Activated CD4-positive, alpha-beta T cell treated with anti-CD3 and anti-CD28 coated beads, Interleukin-2, amount 50 U/mL, for 24 hours (primary cell): ENCODE measurements at places on chromosomes 7 and 10.

DNA sequence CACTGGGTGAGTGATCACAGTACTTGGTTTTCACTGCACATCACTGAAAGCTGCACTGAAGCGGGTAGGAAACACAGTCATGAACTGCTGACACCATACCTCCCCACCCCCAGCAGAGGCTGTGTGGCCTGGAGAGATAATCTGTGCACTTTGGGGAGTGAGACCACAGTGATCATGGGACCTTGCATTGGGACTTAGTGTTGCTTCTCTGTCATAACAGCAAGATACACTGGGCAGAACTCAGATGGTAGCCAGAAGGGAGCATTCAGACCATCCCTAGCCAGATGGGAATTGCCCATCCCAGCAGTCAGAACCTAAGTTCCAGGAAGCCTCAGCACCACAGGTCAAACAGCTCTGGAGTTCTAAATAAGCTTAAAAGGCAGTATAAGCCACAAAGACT is 346.4 kb upstream of the TMEM229A start:
- DNase-seq: no peak

GRCh38 chr10:72688208-72688651 is 3.7 kb upstream of the MCU start:
- DNase-seq: no peak

DNA sequence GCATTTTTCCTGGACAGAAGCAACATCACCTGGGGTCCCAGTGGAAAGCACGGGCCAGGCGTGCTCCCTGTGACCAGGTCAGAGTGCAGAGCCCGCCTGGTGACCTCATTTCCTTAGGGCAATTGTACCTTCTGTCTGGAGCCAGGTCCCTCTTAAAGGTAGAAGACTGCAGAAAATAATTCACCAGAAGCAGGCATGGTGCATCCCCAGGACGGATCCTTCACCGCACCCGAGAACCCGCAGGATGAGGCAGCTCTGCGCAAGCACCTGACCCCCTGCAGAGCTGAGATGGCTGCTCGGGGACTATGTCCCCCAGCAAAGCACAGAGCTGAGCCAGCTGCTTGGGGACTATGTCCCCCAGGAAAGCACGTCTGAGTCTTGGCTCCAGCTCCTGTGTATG is 557.6 kb downstream of the PTPRN2 start:
- no peak for DNase-seq

- DNase-seq: no peak
Measured at GRCh38 chr10:24762966-24763623, 39.4 kb upstream of the ARHGAP21 start.

DNA sequence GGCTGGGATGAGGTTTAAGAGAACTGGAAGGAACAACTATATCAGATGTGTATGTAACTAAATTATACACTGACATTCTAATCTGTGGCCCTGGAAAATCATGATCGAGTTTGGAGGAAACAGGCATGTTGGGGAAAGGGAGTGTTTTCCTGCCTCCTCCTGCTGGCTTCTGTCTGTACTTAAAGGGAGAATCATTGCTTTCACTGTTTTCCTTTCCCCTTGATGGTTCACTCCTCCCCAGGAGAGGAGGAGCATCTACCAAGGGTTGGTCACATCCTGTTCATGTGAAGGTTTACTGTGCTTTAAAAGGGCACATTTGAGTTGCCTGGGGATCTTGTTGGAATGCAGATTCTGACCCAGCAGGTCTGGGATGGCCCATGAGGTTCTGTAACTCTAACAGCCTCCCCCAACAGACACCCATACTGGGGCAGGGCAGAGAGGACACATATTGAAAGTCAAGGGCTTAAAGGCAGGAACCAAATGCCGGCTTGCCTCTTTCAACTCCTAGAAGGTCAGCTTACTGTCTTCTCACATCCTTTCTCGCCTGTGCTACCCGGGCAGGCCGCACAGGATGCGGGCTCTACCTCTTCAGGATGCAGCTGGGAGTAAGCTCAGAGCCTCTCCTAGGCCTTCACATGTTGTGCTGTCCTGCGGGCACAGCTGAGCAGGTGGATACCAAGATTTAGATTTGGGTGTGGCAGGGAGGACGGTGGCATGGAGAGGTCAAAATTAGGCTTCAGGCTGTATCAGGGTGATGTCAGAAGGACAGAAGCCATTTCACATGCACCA is 694.8 kb downstream of the KCNMA1 start:
- no peak for DNase-seq

- DNase-seq: no peak
Measured at GRCh38 chr10:22229802-22230157, 12.0 kb upstream of the EBLN1 start.

GRCh38 chr10:124005091-124005490 is 88.3 kb downstream of the CHST15 start:
- DNase-seq: no peak

GRCh38 chr10:102613785-102614184 is 30.5 kb upstream of the TRIM8 start:
- no peak for DNase-seq

GRCh38 chr10:113300617-113301016 is 252.2 kb upstream of the HABP2 start:
- DNase-seq: no peak

DNA sequence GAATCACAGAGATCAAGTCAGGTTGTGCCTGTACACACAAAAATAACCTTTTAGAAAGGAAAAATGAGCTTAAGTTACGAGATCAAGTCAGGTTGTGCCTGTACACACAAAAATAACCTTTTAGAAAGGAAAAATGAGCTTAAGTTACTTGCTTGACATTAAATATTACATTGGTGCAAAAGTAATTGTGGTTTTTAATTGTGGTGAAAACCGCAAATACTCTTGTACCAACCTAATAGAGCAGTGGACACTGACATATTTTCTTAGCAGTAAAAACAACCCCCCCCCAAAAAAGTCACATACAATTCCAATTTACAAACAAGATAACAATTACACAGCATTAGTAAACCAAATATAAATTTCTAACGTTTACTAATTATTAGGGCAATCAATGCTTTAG is 595.6 kb downstream of the GRM8 start:
- no peak for DNase-seq
